Cortex of kidney (tissue), 1 donor: ENCODE measurements at places on chromosomes 11 and 22.

- no peak for DNase-seq
These were observed 20.7 kb downstream of the ZBTB16 start for GRCh38 chr11:114080219-114080618.

- DNase-seq = no peak
These were observed 57.6 kb downstream of the MYH9 start for GRCh38 chr22:36330127-36330526.

DNA sequence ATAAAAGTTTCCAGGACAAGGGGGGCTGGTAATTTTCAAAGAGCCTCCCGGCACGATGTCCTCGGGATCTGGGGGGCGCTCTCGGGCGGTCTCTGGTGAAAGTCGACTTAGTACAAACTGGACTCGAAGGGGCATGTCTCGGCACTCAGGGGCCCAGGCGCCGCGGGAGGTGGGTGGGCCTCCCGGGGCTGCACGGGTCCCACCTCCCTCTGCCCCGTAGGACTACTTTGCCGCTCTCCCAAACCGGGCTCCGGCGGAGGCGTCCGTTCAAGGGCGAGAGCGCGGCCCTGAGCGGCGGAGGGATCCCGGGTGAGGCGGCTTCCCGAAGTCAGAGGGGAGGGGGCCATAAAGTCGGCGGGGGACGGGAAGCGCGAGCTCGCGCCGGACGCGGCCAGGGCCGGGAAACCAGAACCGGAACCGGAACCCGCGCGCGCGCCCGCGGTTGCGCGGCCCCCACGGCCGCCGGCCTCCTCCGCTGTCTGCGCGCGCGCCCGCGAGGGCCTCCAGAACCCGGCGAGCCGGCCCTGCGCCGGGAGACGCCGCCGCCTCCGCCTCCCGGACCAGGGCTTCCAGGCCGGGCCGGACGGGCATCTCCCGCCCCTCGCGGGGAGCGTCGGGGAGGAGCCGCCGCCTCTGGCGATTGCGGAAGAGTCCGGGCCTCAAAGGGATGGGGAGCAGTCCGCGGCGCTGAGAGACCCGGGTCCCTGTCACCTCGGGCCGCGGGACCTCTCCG, at the start of gene ARHGEF12:
Gene ARHGEF12 (plus strand): TSS at position 506 of the 733 bp plus-strand sequence. CDS start 831 bp downstream, outside the sequence.
- peak; percentile 80 for DNase-seq

DNA sequence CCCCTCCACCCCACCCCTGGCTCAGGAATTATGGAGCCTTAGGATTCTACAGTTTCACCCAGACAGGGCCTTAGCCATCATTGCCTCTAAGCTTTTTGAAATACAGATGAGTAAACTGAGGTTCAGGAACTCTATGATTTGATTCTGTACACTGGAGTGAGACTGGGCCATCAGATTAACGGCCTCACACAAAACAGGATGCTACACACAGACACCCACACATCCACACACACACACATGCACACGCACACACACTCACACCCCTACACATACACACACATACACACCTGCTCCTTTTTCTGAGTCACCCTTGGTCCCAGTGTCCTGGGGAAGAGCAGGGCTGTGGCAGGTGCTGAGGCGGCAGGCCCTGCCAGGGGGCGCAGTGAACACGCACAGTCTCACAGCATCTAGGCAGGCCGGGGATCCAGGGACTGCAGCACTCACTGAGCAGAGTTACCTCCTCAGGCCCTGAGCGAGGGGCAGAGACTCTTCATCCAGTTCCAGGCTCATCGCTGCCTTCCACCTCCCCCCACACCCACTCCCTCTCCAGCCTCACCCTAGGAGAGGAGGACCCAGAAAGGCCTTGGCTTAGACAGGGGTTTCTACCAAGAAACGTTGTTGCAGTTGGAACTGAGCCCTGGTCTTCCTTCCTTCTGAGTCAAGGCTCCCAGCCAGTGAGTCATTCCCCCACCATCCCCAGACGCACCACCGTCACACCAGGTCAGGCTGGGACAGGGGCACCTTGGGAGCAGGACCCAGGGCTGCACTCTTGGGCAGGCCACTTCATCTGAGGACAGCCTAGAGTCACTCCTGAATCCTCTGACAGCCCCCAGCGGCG, 89.8 kb upstream of the PARVA start:
- no peak for DNase-seq

DNA sequence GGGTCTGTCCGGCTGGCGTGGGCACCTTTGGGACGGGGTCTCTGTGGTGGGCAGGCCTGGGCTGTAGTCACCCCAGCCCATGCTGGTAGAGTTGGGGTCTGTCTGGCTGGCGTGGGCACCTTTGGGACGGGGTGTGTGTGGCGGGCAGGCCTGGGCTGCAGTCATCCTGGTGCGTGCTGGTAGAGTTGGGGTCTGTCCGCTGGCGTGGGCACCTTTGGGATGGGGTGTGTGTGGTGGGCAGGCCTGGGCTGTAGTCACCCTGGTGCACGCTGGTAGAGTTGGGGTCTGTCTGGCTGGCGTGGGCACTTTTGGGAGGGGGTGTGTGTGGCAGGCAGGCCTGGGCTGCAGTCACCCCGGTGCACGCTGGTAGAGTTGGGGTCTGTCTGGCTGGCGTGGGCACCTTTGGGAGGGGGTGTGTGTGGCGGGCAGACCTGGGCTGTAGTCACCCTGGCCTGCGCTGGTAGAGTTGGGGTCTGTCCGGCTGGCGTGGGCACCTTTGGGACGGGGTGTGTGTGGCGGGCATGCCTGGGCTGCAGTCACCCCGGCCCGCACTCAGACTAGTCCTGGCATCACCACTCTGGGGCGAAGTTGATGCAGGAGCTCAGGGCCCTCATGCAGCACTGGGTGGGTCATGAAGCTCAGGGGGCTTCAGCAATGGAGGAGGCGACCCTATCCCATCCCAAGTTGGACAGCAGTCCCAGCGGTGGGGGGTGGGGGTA, 19.3 kb downstream of the PRR33 start:
- DNase-seq = no peak

DNA sequence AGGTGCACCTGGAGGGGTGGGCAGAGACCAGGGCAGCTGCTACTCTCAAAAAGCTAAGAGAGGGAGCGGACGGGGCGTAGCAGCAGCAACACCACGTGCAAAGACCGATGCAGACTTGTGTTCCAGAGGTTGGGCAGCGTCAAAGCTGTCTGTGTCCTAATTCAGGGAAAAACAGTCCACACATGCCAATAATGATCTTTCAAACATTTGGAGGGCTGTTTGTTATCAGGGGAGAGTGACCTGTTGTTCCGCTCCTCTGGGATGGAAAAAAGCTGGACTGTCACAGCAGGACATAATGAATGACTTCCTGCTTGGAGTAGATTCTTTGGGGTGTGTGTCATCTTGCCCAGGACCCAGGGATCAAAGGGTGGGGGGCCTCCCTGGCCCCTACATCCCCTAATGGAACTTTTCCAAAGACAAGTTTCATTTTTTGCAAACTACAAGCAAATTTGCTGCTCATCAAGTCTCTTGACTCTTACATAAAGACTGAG, 6.2 kb upstream of the FBLN1 start:
- no peak for DNase-seq

DNA sequence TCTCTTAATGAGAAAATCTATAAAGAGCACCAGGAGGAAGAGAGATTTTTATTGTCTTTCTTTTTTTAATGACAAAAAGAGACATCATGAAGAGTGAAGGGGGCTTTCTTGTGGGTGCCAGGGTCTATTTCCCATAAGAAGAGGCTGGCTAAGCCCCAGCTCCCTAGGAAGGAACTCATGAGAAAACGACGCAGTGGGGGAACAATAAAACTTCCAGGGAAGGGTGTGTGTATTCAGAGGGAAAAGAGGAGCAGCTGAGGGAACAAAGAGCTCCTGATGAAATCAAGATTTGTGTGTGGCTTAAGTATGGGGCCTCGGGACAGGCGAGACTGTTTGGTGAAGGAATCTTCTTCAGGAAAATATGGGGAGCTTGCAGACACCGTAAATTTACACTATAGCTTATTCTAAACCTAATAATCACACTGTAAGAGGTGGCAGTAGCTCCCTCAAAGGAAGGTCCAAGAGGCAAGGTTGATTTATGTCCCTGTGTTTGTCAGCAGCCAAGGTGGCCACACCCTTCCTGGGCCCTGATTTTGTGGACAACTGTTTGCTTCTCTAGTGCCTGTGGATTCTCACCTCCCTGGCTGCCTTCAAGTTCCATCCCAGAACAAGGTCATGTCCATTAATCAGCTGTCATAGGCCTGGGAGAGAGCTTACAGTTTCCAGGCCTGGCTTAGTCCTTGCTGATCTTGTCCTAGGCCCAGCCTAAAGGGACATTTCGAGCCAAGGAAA, 615.7 kb downstream of the INSC start:
- no peak for DNase-seq

GRCh38 chr11:67370351-67371076, 2.9 kb downstream of the CLCF1 start:
- DNase-seq = no peak

DNA sequence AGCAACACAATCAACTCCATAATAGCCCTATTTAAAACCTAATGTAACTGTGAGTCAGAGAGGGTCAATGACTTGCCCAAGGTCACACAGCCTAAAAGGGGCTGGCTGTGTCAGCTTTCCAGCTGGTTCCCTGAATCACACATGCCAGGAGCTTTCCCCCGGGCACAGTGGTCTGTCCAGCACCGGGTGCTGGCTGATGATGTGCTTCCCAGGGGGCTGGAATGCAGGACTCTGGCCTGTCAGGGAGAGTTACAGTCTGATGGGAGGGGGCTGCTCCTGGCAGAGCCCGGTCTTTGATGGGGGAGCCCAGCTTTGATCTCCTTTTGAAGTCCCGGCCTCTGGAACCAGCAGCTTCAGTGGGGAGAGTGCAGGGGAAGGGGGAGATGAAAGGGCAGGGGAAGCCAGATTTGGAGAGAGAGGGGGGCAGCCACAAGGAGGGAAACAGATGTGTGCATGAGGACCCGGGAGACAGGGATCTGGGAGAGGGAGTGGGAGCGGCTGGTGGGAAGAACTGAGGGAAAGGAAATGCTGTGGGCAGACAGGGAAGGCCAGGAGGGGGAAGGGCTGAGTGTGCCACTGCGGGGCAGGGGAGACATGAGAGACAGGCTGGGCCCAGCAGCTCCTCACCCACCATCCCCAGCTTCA, 102.7 kb downstream of the NECTIN1 start:
- DNase-seq = no peak

- DNase-seq = no peak
These were observed 139.5 kb downstream of the KIF18A start for GRCh38 chr11:27968461-27968860.

DNA sequence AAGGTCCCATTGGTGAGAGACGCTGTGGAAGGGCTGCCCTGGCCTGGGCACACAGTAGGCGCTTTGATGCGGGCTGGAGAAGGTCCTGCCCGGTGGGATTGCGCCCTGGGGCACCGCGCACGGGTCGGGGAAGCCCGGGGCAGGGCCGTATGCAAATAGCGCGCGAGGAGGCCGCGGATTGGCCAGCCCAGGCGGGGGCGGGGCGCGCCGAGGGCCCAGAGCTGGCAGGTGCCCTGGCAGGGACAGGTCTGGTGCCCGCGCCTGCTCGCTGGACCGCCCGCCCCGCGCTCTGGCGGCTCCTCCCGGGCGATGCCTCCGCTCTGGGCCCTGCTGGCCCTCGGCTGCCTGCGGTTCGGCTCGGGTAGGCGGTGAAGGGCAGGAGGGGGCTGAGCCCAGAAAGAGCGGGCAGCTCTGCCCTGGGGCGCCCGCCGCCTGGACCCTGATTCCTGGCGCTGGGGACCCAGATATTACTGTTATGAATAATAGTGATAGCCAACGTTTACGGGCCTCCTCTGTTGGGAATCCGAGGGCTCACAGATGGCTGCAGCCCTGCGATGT, at the start of gene UPK3A:
Gene UPK3A (plus strand): TSS at position 245 of the 558 bp plus-strand sequence. CDS start 65 bp downstream, at position 310.
- DNase-seq = no peak

DNA sequence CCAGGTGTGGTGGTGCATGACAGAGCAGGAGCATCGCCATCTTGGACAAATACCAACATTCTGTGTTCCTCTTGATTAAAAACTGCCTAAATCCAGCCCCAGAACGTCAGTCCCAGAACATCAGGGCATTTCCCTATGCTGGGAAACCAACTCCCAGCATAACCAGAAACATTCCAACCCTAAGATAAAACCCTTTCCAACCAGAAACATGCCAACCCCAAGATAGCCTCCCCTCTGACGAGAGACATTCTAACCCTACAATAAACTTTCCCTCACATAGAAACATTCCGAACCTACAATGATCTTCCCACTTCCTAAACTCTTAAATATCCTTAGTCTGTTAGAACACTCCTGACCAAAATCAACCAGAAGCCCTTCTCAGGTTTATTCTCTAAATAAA, 11.6 kb downstream of the PLAAT4 start:
- DNase-seq = no peak

- DNase-seq = no peak
These were observed 10.0 kb upstream of the TMA7B start for GRCh38 chr22:39949964-39950737.

- DNase-seq = no peak
These were observed 15.3 kb downstream of the RCOR2 start for GRCh38 chr11:63901660-63902059.

- DNase-seq = no peak
These were observed 1.4 kb upstream of the BACE1-AS start for GRCh38 chr11:117289795-117290194.

DNA sequence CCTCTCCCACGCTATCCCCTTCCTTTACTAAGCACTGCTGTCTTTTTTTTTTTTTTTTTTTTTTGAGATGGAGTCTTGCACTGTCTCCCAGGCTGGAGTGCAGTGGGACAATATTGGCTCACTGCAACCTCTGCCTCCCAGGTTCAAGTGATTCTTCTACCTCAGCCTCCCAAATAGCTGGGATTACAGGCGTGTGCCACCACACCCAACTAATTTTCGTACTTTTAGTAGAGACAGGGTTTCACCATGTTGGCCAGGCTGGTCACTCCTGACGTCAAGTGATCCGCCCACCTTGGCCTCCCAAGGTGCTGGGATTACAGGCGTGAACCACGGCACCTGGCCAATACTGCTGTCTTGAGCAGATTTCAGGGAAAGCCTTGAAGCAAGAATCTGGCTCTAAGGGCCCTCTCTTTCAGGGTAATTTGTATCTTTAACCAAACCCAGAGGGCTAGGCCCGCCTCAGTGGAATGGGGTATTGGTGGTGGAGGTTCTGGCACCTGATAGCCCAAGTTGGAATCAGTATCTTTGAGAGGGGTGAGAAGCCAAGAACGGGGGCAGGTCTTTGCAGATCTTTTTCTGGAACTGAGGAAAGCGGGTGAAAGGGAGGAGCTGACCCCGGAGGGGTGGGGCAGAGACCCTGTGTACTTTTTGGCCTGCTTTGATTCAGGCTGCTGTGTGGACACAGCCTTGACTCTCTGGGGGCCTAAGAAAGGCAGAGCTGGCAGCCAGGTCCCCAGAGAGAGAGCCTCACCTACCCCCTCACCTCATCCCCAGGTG, 37.0 kb downstream of the TRIOBP start:
- DNase-seq = no peak

GRCh38 chr11:103949781-103950180, 86.7 kb upstream of the DDI1 start:
- DNase-seq = no peak

- DNase-seq = no peak
These were observed 220.9 kb downstream of the PGR start for GRCh38 chr11:100908746-100909145.

- DNase-seq = no peak
These were observed 39.6 kb downstream of the NUMA1 start for GRCh38 chr11:72040491-72041363.
